Fibroblast of skin of back (primary cell): ENCODE measurements at places on chromosomes 5 and 9.

DNA sequence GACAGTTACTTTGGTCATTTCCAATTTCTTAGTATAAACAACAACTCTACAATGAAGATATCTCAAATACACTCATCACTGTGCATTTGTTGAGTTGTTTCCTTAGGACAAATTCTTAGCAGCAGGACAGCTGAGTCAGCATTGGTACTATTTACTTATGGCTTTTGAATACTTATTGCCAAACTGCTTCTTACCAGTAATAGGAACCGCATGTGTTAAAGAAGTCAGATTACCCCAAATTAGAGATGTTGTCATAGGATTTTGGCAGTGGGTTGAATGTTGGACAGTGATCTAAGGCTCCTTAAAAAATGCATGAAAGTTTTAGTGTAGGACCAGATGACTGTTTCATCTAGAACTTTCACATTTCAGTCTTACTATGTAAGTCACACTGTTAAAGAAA, 280.1 kb upstream of the DMRT1 start:
- DNase-seq, result no peak

- DNase-seq, result no peak
Observed at GRCh38 chr9:17782430-17783149, 203.7 kb downstream of the SH3GL2 start.

GRCh38 chr9:69076550-69076949, 41.0 kb downstream of the FXN start:
- no peak for DNase-seq

DNA sequence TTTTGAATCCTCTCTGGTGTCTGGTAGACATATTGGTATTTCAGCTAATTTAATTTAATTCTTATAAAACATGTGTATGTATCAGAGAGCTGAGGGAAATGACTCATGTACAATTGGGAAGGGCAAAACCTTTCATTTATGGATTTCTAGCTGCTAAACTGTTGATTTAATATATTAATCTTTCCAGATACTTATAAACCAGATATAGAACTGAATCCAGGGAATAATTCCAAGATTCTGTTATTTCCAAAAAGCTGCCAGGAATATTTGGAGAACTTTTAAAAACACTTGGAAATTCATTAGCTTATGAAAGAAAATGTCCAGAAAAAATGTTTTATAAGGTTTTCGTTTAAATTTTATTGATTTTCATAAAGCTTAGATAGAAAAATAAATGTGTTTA, 295.5 kb downstream of the YTHDC2 start:
- no peak for DNase-seq

DNA sequence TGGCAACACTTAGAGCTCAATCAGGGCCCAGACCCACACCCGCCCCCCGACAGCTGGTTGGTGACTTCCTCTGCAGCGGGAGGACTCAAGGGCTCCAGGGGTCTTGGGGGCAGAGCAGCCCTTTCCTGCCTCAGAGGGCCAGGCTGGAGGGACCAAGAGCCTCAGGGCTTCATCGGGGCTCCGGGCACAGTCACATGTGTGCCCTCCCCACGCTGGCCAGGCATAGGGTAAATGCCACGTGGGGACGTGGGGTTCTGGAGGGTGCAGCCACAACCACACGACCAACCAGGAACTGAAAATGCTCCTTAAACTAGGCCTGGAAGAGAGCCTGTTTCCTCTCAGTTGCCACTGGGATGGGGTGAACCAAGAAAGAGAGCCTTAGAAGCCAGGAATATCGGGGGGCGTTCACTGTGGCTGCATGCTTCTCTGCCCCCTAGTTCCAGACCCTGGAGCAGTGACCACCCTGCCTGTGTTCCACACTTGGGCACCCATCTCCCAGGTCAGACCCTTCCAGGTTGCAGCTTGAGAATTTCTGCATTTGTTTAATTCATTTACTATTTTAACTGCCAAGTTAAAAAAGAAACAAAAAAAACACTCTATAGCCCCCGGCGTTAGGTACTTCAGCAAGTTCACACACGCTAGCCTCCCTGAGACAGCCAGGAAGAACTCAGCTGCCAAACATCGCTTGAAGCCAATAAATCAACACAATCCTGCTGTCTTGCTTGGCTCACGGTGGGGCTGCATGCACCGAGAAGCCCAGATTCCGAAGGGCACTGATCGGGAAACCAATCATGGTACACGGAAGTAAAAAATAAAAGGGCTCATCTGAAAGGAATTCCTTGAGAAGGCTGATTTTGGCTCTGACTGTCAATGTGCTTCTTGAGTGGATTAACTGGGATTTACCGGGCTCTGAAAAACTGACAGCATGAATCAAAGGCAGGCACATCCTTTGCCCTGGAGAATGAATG, 56.1 kb upstream of the PHYKPL start:
- DNase-seq, result peak; percentile 27

DNA sequence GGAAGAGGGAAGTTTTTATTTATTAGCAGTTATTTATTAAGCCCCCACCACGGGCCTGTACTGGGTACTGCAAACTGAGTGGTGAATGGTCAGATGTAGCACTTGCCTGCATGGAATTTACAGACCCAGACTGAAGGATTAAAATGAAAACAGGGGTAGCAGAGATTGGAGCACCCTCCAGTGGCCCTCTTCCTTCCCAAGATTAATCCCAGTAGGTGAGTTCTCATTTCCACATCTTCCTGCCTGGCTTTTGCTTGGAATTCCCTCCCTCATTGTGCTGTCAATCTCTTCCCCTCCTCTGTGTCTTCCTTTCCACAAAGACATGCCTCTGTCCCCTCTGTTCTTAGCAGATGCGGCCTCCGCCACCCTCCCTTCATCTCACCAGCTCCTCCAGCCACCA, 39.2 kb downstream of the MVB12B start:
- no peak for DNase-seq

- peak; percentile 4 for DNase-seq
Observed at GRCh38 chr5:90477073-90477472, 2.4 kb downstream of the POLR3G start.

- DNase-seq, result no peak
Observed at GRCh38 chr5:119079318-119079921, 8.5 kb downstream of the DMXL1 start.

GRCh38 chr9:105173306-105173705, 71.1 kb upstream of the SLC44A1 start:
- no peak for DNase-seq

GRCh38 chr5:109411627-109412026, 1.9 kb upstream of the PJA2 start:
- DNase-seq, result peak; percentile 96

DNA sequence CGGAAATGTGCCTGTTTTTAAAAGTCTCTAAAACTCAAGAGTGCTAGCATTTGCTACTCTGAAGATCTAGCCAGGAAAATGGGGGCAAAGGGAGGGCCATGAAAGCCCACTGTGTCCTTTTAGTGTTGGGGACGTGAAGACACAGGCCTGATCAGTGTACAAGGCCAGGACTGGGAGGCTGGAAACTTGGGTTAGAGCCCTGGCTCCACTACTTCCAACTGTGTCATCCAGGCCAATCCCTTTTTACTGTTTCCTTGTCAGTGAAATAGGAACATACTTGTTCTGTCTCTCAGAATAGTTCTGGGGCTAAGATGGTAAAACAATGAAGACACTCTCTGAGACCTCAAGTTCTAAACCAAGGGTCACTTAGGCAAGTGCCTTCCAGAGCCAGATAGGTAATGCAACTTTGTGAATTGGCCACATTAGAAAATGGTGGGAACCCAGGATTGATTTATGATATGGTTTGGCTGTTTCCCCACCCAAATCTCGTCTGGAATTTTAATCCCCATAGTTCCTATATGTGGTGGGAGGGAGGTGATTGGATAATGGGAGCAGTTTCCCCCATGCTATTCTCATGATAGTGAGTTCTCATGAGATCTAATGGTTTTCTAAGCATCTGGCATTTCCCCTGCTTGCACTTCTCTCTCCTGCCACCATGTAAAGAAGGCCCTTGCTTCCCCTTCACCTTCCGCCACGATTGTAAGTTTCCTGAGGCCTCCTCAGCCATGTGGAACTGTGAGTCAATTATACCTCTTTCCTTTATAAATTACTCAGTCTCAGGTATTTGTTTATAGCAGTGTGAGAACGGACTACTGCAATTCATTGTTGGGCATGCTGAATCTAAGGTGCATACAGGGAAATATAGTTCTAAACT, 30.4 kb upstream of the B4GALT1 start:
- DNase-seq, result no peak

DNA sequence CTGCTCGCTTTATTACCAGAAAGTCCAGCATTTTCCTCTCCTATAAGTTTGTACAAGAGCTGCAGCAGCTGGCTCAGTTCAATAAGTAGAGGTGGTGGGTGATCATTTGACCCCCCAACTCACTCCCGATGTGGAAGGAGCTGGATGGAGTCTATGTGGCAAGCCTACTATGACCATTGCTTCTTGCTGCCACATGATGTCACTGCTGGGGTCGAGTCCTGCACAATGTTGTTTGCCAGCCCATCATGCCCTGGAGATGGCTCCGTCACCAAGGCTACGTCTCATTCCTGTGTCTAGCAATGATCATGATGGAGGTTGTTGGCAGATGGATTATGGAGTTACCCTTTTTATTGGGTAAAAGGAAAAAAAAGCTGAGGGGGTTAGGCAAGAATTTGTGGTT, 266.3 kb downstream of the PSAT1 start:
- DNase-seq, result no peak

DNA sequence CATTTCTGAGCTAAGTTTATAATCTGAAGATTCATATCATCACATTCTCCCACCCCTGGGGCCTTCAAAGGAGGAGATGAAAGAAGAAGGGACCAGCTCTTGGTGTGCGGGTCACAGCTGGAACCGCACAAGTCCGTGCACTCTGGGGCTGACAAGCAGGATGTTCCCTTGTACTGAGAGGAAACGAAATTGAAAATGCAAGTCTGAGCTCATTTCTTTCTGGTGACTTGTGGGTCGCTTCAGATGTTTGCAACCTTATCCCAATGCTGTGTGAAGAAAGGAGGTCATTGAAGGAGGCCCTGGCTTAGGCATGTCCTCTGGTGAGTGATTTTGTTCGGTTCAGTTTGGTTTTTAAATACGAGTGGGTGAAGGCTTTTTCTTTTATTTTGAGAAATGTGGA, 59.6 kb downstream of the C9orf152 start:
- DNase-seq, result peak; percentile 50

GRCh38 chr9:109039539-109039938, 26.2 kb upstream of the CTNNAL1 start:
- no peak for DNase-seq

- no peak for DNase-seq
Observed at GRCh38 chr5:179438011-179438441, 92.8 kb upstream of the ADAMTS2 start.

GRCh38 chr9:107481035-107481434, 8.5 kb downstream of the KLF4 start:
- DNase-seq, result no peak

DNA sequence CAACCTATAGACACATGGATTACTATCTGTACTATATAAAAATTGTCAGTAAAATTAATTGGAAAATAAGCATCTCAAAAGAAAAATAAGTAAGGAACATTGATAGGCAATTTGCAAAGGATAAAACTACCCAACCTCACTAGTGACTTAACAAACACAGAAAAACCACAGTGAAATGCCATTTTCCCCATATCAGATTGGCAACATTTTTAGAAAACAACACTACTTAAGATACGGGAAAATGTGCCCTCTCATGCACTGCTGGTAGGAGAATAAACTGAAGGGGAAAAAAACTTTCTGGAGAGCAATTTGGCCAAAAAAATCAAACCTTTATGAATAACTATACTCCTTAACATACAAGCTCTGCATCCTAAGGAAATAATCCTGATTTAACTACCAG, 254.0 kb downstream of the DEPDC1B start:
- DNase-seq, result no peak

DNA sequence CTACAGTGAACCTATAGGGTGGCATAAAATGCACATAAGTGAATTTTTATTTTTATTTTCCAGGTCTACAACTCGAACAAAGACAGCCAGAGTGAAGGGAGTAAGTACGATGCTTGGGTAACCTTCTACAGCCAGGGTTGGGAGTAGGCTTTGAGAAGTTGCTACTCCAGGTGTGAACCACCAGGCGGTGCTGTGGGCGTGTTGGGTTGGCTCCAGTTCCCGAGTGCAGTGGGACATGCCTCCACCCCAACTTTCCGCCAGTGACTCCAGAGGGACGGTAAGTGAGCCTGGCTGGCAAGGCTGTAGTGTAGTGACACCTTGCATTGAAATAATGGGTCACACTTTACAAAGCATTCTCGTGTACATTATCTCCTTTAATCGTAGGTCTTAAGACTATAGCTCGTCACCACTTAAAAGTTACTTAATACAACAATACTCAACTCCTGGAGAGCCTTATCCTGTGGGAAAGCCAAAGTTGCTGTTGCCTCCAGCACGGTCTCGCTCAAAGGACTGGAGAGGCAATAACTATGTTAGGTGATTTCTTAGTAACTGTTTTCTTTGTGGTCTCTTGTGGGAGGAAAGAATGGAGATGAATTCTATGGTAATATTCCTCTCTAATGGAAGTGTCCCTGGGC, 244.0 kb downstream of the ARHGAP26 start:
- DNase-seq, result peak; percentile 16
